MCF 10A (cell line): ENCODE measurements at places on chromosomes 4 and X. TPM values are rescaled to one million over a fixed set of nuclear protein-coding genes. Genes with fewer than 3 reads are reported as not detected.

- DNase-seq: no peak
These were observed 214.5 kb downstream of the KCNIP4 start for GRCh38 chr4:21733894-21734630.

GRCh38 chr4:115334736-115335411 is 221.5 kb upstream of the NDST4 start:
- no peak for DNase-seq

The MTNR1A gene
- total RNA-seq: 0.25 TPM in 1 of 2 replicates, not detected in the other

DNA sequence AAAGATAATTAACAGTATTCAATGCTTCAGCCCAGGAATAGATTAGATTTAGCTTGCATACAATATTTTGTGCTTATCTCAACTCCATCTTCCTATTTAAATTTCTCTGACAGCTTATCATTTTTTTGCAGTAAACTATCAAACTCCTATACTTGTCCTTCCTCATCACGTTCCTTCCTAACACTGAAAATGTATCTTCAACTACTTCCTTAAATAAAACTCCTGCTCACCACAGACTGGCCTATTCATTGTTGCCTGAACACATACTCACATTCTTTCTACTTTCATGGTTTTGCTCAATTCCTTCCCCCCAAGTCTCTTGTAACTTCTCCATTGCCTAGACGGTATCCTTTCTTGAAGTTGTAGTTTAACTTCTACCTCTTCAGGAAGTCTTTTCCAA is 28.5 kb upstream of the PTPN13 start:
- DNase-seq: no peak

DNA sequence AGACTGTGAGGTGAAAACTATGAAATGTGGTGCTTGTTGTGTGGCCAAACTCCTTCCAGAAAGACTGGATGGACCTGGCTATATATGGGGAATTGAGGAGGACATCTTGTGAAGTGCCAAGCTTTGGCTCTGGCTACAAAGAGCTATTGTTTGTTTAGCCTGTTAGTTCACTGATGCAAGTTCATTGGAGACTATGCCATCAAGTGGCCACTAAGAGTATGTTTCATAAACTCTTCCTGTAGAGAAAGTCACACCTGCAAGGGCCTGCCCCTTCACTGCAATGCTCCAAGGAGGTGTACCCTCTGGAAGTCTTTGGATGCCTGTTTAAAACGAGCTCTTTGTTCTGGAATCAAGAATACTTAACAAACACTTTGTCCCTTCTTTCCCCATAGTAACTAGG is 382.0 kb downstream of the GABRG1 start:
- DNase-seq: peak; percentile 16

DNA sequence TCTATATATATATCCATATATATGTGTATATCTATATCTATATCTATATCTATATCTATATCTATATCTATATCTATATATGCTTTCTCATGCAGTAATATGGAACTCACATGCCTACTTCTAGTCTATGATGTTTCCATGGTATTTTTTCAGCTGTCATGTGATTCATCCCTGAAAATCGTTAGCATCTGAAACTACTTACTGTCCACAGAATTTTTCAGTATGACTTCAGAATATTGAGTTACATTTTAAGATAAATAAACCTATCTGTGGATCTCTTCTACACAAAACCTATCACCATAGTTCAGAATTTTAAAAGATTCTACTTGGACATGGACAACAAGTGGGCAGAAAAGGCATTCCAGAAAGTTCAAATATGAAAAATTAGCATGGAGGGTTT is 855.1 kb upstream of the INTU start:
- DNase-seq: no peak

- no peak for DNase-seq
These were observed 95.4 kb downstream of the GRIA2 start for GRCh38 chr4:157315968-157316367.

The LAS1L gene
- total RNA-seq: 42.2 and 49.8 TPM in 2 replicates

DNA sequence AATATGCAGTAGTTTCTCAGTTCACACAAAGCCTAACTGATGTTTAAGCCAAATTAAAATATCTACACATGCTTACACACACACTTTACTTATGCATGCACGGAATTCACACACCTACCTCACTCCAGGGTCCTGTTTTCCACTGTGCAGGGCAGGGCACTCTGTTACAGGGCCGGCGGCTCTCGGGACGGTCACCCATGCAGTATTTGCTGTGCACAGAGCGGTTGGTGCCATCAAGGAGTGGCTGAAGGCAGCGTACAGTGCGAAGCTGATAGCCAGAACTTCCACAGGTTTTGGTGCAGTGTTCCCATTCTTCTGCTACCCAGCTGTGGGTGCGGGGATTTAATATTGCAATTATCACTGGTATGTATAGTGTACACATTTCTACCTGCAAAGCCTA is 258.9 kb downstream of the NPFFR2 start:
- no peak for DNase-seq

DNA sequence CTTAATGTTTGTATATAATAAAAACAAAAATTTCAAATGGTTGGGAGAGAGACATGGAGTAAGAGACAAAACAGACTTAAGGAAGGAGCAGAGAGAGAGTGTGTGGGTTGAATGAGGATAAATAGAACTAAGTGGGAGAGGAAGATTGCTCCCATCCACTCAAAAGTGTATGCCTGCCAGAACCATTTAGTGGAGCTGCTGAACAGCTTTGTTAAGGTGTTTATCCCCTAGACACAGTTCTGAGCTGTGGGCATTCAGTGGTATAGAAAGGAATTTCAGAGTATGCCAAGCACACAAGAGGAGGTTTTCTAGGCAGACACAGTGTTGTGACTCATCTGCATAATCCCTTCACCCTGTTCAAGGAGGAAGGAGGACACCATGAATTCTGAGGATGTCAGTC is 508.6 kb upstream of the EPHA5 start:
- DNase-seq: peak; percentile 31

GRCh38 chrX:41449615-41450014 is 2.5 kb downstream of the NYX start:
- peak; percentile 16 for DNase-seq

DNA sequence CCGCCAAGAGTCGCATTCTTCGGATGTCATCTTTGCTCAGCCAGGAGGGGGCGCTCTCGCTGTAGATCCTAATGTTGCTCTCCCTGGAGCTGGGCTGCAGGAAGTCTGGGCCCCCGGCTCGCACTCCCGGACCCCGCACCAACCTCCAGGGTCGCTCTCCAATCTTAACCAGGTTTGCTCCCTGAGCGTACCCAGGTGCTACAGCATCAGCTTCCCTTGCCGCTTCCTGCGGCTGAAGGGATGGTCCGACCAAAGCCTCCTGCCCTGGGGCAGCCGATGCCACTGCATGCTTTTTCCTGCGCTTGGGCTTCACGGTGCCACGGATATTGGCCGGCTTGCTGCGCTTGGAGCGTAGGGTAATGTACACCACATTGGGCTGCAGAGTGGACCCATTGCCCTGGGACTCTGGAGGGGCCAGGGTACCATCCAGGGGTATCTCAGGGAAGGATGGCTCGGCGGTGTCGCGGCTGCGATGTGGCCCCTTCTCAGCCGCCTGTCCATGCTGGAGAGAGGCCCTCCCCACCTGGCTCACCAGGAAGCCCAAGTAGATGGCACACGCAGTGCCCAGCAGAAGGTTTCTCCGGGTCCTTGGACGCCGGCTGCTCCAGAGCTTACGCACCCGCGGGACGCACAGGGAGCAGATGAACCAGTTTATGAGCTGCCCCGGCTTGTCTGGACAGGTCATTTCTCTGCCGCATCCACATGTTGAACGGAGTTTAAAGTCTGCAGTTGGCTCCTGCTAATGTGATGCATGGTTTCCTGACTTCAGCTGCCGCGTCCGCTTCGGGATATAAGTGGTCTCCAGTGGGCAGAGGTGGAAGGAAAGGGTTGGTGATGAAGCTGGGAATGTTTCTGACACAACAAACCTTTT is 1.9 kb downstream of the GASK1B start:
- DNase-seq: peak; percentile 84

DNA sequence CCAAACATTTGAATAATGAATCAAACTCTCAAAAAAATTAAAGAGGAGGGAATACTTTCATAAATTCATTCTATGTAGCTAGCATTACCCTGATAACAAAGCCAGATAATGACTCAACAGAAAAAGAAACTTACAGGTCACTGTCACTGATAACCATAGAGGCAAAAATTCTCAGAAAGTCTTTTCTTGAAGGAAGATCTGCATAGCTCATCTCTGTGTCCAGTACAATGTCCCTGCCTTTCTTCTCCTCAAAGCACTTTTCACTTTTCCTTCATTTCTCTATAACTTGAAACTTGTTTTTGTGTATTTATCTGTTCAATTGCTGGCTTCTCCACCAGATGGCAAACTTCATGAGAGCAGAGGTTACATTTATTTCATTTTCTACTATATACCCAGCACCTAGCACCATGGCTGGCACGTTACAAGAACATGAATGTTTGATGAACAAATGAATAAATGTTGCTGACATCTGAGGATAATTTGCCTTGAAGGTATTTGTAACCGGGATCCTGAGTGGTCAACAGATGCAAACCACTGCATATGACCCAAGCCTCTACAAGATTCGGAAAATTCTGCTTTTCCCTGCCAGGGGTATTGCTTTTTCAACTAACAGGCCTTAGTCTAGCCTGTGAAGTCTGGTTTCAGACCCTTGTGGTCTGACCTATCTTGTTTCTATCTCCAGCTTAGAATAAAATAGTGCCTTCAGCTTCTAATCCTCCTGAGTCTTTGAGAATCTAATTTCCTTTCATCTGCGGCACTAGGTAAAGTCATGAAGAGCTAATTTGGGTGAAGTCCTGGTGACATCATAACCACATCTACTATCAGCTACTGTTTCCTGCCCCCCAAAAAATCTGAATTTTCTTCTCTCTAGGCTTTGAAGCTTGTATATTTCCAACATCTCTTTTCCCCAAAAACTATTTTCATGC is 52.5 kb upstream of the ANTXR2 start:
- DNase-seq: peak; percentile 61

GRCh38 chr4:144288011-144288903 is 147.7 kb upstream of the GYPA start:
- DNase-seq: no peak

The KLB gene
- not detected in 2 replicates for total RNA-seq

The DOCK11 gene
- total RNA-seq: 1.9 and 3.1 TPM in 2 replicates

- DNase-seq: no peak
These were observed 307.9 kb downstream of the PDGFC start for GRCh38 chr4:156663663-156664062.

GRCh38 chr4:113064244-113064643 is 14.8 kb downstream of the ANK2 start:
- DNase-seq: no peak

- DNase-seq: no peak
These were observed 494.2 kb upstream of the INTU start for GRCh38 chr4:127138586-127138985.

- no peak for DNase-seq
These were observed 295.4 kb upstream of the STS start for GRCh38 chrX:6852121-6852520.

DNA sequence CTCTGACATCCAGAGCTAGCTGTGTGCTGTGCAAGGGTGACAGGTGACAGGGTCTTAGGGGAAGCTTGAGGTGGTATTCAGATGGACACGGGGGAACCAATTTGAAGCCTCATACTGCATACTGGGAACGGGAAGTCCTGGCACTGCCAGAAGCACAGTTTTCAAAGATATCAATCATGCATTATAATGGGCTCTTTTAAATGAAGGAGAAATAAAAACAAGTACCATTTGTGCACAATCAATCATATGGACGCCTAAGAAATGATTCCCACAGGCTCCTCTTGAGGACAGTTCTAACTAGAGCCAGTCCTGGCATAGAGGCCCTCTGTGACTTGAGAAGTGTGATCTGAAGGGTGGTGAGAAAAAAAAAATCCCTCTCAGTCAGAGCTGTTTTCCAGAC is 50.9 kb downstream of the TSC22D3 start:
- no peak for DNase-seq
